ENCODE measurements at places on chromosomes 4 and X.
A peak's percentile ranks its signal among the peaks of the same experiment; 100 is the strongest.

GRCh38 chr4:80412322-80412721 lies 76.8 kb downstream of the CFAP299 start:
- DNase-seq = no peak

- no peak for DNase-seq
These were observed 1928.4 kb downstream of the STIM2 start for GRCh38 chr4:28788929-28789490.

GRCh38 chr4:77817304-77818072 lies 1.7 kb downstream of the CNOT6L start:
- no peak for DNase-seq

- DNase-seq = no peak
These were observed 254.2 kb downstream of the DHX15 start for GRCh38 chr4:24330172-24330571.

- DNase-seq = no peak
These were observed 57.4 kb downstream of the GATB start for GRCh38 chr4:151703401-151703800.

- DNase-seq = peak; percentile 81
These were observed 76.3 kb downstream of the SOWAHB start for GRCh38 chr4:76821641-76822040.
